ENCODE measurements at places on chromosomes 11 and 22.

GRCh38 chr11:121654843-121655536 lies 202.2 kb upstream of the SORL1-AS1 start:
- no peak for DNase-seq

- DNase-seq: no peak
These were observed 182.5 kb downstream of the SOX6 start for GRCh38 chr11:16173798-16174197.

- no peak for DNase-seq
These were observed 60.0 kb upstream of the NUP50 start for GRCh38 chr22:45103756-45104155.

DNA sequence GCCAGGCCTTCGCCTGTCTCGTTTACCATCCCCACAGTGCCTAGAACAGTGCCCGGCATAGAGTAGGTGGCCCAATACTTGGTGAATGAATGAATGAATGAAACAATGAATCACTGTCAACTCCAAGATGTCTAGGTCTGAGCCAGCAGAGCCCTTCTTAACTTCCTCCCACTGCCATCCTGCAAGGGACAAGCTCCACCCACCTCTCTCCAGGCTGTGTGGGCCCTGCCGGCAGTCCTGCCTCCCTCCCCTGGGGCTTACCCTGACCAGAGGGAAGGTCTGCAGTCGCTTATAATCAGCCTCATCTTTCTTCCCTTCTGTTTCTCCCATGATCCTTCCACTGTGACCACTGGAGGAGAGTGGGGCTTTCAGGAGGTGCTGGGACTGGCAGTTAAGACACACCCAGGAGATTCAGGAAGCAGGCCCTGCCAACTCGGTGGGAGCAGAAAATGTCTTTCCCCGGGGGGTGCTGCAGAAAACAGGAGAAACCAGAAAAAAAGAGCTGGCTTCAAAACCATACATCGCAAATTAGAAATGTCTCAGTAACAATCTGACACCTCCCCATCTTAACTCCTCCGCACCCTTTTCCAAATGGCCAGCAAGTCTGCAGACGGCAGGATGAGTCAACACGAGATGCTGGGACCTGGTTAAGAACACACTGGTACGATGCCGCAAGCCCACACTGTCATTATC lies 11.4 kb downstream of the DNAL4 start:
- no peak for DNase-seq

DNA sequence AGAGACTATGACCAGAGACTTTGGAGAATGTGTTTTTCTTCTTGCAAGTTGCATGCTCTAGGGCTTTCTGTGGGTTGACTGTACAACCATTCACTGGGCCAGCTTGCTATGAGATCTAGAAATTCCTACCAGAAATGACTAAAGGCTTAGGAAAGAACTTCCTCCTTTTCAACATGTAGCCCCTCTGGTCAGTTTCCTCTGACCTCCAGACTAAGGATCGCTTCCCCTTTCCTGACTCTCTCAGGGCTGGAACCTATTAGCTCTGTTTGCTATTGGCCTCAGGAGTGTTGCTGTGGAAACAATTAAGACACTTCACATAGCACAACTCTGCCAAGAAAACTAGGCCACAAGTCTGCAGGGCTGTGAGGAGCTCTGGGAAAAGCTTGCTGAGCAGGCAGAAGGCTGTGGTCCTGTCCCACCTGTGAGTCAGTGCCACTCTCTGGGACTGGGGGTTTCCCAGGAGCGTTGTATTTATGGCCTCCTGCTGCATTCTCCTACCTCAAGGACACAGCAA lies 10.7 kb downstream of the CRY2 start:
- DNase-seq: no peak

DNA sequence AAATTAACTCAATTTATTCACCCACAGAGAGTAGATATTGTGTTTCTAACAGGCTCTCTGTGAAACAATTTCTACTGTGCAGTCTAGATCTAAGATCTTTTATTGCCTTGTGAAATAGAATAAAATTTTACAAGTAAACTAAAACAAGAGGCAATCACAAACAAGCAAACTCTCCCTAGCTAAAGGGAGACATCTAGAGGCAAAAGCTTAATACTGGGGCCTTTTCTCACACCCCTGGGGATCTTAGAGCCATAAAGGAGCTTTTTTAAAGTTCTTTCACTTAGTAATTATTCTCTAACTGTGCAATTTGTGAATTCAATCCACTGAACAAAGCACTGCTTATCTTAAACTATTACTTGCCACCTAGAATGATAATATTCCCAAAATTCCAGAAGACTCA lies 19.7 kb downstream of the ALG9 start:
- DNase-seq: no peak

DNA sequence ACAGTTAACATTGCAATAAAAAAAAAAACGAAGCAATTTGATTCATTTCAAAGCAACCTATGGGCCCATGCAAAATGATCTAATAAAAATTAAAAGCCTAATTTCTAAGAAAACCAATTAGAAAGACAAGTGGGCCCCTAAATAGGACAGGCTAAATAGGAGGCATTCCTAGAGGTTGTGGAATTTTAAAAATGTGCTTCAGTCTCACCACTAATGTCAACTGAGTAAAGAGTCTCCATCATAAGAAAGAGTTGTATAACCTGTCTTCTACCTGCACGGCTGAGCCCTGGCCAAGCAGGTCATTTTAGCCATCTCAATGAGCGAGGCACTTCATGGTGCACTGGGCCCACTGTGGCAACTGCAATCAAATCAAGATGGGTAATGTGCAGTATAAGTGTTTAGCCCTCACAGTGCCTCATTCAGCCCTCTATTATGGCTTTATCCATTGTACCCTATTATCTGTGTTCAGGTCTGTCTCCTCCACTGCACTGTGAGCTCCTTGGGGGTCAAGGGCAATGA lies 76.4 kb downstream of the PRSS23 start:
- DNase-seq: no peak

DNA sequence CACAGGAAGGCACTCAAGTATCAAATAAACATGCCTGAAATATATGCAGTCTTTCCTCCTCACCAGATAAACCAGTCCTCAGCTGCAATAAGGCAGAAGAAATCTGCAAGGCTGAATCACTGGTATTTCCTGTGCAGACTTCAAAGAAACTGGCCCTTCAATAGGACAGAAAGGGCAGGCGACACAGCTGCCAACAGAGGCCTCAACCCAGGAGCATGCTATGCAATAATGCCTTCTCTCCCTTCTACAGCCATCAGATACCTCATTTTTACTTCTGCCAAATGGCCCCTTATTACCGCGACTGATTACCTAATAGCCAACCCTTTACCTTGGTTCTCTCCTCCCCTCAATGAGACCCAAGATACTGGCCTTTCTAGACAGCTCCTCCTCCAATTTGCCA lies 8.0 kb downstream of the NUMA1 start:
- DNase-seq: no peak

- no peak for DNase-seq
These were observed 147.0 kb upstream of the B3GAT1 start for GRCh38 chr11:134558916-134559601.

GRCh38 chr11:33388793-33389525 lies 131.8 kb downstream of the HIPK3 start:
- peak; percentile 54 for DNase-seq

DNA sequence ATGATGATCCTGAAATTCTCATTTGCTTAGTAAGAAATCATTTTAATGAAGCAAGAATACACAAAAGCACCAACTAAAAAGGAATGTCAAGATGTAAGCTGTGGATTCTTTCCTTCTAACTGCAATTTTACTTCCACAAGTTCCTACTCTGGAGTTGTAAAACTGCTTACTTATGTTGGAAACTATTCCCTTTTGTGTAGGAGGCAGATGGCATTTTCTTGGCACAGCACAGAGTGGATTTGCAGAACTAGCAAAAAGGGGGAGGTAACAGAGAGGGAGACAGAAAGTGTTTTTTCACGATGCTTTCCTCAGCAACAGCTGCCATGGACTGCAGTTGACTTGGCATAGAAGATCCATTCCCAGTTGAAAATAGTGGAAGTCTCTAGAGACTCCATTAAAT lies 1112.0 kb upstream of the RAG2 start:
- no peak for DNase-seq

DNA sequence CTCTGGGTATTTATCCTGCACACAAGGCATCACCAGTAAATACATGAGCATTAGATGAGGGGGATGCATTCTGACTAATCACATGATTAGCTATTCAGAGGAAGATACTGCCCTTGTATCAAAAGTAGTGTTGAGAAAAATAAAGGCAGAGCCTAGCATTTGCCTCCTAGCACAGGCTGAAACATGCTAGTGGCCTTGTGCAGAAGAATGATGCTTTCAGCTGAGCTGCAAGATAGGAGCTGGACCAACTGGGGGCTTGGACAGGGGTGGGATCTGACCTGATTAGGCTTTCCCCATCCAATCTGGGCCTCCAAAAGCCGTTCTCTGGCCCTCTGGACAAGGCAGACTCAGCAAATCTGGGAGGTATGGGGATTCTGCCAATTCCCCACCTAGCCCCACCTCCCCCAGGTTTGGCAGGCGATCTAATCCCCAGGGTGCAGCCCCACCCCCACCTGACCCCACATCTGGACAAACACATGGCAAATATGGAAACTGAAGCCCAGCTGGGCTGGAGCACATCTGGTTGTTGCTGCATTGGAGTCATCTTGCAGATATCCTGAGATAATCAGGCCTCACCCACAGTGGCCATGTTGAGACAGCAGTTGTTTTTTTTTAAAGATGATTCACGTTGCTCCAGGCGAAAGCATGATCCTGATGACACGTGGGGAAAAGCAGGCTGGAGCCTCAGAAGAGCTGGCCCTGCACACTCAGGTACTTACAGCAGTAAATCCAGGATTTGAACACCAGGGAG lies 4.4 kb upstream of the MISFA start:
- DNase-seq: no peak

DNA sequence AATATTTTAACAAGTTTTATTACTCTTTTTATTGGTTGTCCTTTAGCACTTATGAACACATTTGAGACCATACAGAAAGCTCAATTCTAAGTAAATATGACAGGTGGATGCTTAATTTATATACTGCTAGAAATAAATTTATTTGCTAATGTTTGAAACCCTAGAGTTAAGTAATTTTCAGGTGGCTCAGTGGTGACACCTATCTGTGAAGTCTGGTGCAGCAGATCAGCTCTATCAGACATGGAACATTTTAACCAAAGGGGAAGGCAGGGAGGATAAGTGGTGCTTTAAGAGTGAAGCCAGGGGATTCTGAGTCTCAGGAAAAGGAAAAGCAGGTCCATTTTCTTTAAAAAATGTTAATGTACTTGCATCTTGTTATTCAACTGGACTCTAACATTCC lies 175.8 kb downstream of the DSCAML1 start:
- DNase-seq: peak; percentile 31

GRCh38 chr22:36465232-36466021 lies 16.0 kb downstream of the TXN2 start:
- DNase-seq: no peak

DNA sequence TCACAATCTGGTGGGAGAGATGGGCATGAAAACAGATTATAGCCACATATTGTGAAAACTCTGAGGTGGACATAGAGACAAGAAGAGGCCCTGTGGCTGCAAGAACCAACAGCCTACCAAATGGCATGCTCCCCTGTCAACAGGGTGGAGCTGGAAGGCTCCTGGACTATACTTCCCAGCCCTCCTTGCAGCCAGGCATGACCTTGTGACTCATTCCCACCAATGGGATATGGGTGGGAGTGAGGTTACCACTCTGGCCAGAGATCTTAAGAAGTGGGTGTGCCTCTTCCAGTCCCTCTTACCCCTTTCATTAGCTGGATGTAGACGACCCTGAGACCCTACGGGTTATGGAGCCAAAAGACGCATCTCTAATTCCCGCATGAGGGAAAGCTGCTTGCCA lies 126.4 kb upstream of the ZBED5 start:
- no peak for DNase-seq

- DNase-seq: no peak
These were observed 26.2 kb upstream of the SHISAL1 start for GRCh38 chr22:44338906-44339305.

DNA sequence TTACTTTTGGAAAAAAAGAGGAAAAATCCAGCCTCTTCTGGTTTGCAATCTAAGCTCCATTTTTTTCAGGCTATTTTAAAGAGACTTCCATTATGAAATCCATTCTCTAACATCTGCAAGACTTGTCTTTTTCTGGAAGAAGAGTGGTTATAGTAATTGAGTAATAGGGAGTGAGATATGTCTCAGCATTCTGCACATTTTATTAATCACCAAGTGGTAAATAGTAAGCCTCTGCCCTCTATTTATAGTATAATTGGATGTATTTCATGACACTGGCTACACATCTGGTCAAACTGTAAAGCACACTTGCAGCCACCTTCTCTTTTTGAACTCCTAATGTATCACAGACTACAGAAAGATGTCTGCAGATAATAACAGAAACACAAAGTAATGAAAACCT lies 391.1 kb downstream of the ETS1 start:
- no peak for DNase-seq

DNA sequence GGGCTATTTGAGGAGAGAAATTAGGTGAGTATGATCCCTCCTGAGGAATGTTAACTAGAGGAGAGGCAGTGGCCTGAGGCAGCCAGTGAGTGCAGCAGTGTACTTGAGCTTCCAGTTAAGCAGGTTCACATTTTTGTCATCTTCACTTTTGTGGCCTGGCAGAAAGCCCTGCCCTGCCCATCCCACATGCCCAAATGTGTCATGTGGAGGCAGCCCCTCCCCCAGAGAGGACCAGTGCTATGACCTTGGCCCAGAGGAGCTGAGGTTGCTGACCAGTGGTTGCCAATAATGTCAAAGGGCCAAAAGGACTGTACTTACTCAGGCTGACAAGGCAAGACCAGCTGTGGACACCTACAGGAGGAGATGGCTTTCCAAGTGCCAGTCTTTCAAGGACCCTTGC lies 17.6 kb upstream of the GRK2 start:
- no peak for DNase-seq

GRCh38 chr22:40567106-40567505 lies 69.4 kb downstream of the MRTFA start:
- no peak for DNase-seq

DNA sequence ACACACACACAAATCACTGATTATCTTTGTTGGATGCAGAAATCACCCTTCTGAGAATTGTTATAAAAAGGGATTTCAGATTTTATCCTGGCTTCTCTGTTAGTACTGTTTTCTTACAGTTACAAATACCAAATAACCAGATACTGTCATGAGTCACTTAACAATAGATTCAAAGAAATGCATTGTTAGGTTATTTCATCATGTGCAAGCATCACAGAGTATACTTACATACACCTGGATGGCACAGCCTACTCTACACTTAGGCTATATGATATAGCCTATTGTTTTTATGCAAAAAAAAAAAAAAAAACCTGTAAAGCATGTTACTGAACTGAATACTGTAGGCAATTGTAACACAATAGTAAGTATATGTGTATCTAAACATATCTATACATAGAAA lies 319.2 kb upstream of the ARHGAP42 start:
- no peak for DNase-seq

GRCh38 chr11:36019005-36019596 lies 75.2 kb downstream of the LDLRAD3 start:
- no peak for DNase-seq

- no peak for DNase-seq
These were observed 70.0 kb upstream of the FAT3 start for GRCh38 chr11:92154611-92155010.

DNA sequence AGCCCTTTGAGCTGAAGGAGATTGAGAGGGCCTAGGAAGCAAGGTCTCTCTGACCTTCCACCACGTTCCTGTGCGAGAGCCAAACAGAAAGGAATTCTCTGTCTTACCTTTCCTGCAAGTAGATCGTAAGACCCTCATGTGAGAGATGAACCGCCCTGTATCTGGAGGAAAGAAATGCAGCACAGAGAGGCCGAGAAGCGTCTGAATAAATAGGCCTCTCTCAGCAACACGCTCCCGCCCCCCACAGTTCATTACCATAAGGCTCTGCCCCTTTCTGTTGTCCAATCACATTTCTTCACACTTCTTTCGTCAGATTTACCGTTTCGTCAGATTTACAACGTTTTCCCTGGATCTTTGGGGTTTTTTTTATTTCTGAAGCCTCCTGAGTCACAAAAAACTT lies 90.3 kb downstream of the BLID start:
- DNase-seq: no peak
